ENCODE measurements at places on chromosomes 7 and 10. TPM values are rescaled to one million over a fixed set of nuclear protein-coding genes. Genes with fewer than 3 reads are reported as not detected.

- no peak overlapping the region for H3K4me3 ChIP-seq
- no peaks in the 10 kb centered on the region for H3K27me3 ChIP-seq
- H3K27ac ChIP-seq, result no peak overlapping the region
- H3K4me1 ChIP-seq, result no peaks in the 10 kb centered on the region
- H3K36me3 ChIP-seq, result peaks cover 9% of the 10 kb centered on the region
- peak; percentile 80 for DNase-seq
These were observed 56.7 kb downstream of the MKI67 start for GRCh38 chr10:128069351-128070051.

DNA sequence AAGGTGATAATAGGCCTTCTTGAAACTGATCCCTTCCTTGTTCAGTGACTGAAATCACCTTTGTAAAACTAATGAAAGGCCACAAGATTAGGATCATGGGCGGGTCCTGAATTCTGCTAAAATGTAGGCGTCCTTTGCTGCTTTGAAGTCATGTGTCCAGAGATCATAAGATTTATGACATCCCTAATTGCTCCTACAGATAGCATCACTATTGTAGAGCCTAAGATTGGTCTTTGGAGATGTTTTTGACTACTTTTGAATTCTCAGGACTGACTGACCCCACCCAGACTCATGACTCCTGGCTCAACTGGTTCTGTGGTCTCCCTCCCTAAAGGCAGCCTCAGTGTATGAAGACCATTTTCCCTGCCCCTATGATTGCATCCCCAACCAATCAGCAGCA, 322.6 kb upstream of the SEMA3D start:
- no peaks in the 10 kb centered on the region for H3K4me1 ChIP-seq
- no peak overlapping the region for H3K27ac ChIP-seq
- DNase-seq, result no peak
- no peak overlapping the region for H3K4me3 ChIP-seq

GRCh38 chr7:11297126-11297625, 323.5 kb downstream of the PHF14 start:
- H3K27ac ChIP-seq, result no peak overlapping the region
- no peaks in the 10 kb centered on the region for H3K4me1 ChIP-seq
- peak; percentile 31 for DNase-seq
- H3K36me3 ChIP-seq, result no peaks in the 10 kb centered on the region
- no peaks in the 10 kb centered on the region for H3K27me3 ChIP-seq

GRCh38 chr10:16856092-16856491, 38.9 kb upstream of the RSU1 start:
- H3K4me3 ChIP-seq, result no peak overlapping the region
- no peaks in the 10 kb centered on the region for H3K36me3 ChIP-seq
- no peak overlapping the region for H3K27ac ChIP-seq

GRCh38 chr7:5646846-5647245, 134.6 kb downstream of the RNF216 start:
- H3K4me3 ChIP-seq, result no peak overlapping the region
- H3K4me1 ChIP-seq, result no peaks in the 10 kb centered on the region
- no peak for DNase-seq
- no peaks in the 10 kb centered on the region for H3K27me3 ChIP-seq

DNA sequence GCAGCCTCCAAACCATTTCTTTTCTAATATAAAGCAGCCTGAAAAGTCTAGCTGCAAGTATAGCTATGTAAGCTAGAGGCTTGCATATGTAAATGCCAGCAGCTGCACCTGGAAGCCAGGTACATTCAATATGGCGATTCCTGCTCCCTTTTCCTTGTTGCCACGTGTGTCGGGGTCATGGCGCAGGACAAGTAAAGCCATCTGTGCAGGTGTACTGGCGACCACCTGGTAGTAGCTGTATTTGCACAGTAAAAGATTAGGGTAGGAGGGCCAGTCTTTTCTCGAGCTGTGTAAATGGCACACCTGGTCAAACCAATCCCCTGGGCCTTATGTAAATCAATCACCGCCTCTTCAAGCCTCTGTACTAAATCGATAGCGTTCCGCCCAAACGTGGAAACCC, 484.5 kb downstream of the MAGI2 start:
- no peaks in the 10 kb centered on the region for H3K27me3 ChIP-seq
- DNase-seq, result no peak
- H3K4me3 ChIP-seq, result no peak overlapping the region
- no peaks in the 10 kb centered on the region for H3K4me1 ChIP-seq

The VCL gene
- total RNA-seq, result 167 TPM

The ERVW-1 gene
- not detected for total RNA-seq

All from kidney (tissue), 22 donors.